ENCODE measurements at places on chromosomes 6 and 20.

DNA sequence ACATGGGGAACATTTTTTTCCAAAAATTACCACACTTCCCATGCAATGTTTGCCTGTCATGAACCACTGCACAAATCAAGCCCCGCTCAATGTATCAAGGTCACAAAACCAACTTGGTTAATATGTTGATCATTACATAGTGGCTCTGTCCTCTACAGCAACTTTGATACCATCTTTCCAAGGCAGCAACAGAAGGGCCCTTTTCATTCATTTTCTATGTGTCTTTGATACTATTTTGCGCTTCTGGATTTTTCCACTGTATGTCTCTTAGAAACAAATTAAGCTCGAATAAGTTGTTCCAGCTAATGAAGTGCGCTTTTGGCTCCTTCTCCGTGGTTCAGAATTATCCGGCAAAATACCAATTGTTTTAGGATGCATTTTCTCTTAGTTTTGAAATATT is 1.5 kb downstream of the ZHX3 start:
- no peak for DNase-seq

DNA sequence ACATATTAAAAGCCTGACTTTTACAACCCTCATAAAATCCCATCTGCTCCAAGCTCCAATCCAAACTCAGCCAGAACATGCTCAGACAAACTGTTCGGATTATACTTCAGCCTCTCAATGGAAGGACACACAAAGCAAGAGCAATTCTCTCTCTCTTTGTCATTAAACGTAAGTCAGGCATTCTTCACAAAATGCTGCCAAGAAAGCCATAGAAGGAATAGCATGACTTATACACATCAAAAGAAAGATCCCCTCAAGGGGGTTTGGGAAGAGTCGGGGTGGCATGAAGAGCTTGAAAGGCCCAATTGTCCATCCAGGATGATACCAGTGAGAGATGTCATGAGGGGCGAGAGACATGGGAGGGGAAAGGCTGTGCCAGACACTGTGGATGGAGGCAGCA is 268.9 kb downstream of the PREX1 start:
- DNase-seq: no peak

DNA sequence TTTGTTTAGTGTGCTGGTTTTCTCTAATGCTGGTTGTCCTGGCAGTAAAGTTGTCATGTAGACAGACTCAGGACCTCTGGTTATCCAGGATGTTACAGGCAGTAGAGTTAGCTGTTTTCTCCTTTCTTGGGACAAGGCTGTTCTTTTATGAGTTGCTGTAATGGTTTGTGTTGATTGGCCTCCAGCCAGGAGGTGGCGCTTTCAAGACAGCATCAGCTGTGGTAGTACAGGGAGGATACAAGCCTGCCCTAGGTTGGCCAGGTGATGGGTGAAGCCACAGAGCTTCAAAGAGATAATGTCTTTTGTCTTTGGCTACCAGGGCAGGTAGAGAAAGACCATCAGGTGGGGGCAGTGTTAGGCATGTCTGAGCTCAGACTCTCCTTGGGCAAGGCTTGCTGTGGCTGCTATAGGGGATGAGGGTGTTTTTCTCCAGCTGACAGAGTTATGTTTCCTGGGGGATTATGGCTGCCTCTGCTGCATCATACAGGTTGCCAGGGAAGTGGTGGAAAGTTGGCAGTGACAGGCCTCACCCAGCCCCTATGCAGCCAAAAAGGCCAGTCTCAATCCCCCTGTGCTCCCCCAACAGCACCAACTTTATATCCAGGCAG is 127.2 kb upstream of the TAB2 start:
- DNase-seq: no peak

DNA sequence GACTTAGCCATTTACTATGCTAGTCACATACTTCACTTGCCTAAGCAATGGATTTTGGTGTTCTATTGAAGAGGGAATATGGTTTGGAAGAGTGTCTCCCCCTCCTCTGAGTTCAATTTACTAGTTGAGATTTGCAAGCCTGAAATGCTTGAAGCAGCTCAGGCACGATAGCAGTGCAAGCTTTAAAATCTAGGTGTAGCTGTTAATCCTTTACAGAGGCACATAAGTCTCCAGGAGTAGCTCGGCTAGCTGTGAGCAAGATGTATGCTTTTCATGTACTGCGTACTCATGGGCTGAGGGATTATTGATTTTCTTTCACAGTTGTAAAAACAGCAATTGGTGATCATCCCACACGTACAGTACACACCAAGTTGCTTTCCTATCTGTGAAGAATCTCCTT is 726 bp downstream of the FLRT3 start:
- DNase-seq: peak; percentile 24

DNA sequence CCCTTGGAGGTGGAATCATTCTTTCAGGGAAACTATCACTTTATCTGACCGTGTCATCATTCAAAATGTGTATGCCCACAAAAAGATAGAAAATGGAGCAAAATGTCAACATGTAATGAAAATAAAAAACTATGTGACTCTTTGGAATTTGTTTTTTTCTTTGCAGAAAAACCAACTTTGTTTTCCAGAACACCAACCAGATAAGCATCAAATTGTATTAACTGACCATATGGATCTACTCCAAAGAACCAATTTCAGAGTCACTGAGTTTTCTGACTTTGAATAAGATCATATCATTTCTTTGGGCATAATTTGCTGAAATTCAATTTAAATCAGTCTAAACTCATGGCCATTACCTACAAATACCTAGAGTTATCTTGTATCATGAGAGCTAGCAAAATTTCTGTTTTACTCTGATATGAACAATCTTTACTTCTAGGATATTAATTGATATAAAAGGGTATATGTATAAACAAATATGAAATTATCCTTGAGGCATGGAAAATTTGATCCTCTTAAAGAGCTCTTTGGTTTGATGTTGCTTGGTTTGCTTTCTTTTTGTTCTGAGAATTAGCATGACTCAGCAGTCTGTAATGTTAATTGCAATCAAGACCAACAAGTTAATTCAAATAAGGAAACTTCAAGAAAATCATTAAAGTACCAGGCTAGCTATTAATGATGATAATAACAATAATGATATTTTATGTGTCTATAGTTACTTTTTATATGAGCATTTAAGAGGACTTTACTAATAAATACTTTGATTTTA is 444.4 kb upstream of the MARCKS start:
- DNase-seq: no peak

GRCh38 chr6:149261364-149262040 is 56.0 kb upstream of the TAB2 start:
- DNase-seq: no peak

- DNase-seq: no peak
Observed at GRCh38 chr6:51462896-51463295, 624.5 kb downstream of the PKHD1 start.

DNA sequence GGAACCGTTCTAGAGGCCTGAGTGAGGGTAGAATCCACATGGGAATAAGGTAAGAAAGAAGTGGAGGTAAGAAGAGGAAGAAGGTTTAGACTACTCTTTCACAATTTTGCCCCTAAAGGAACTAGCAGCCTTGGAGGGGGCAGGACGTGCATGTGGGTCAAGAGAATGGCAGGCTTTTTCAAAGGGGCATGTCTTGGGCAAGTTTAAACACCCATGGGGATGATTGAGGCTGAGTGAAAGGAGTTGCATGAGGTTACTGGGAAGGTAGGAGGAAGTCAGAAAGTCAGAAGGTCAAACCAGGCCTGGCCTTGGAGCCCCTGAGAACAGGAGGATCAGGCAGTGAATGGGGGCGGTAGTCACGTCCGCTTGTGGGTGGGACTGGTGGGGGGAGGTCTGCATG is 10.2 kb downstream of the ADA start:
- no peak for DNase-seq

DNA sequence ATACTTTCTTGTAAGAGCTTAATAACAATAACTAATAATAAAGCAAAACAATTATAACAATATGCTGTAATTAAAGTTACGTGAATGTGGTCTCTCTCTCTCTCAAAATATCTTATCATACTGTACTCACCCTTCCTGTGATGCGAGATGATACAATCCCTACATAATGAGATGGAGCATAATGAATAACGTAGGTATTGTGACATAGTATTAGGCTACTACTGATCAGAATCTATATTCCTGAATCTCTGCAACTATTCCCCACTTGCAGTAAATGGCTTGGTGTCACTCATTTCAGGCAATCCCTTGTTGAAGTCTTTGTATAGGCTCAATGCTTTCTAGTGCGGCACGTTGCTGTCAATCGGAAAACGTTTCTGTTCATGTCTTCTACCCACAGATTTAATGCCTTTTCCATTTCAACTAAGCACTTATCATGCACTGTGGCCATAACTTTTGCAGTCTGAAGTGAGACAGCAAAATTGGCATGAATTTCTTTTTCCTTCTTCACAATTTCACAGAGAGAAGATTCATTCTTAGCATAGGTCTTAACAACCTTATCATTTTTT is 32.3 kb downstream of the MOXD1 start:
- DNase-seq: no peak

- DNase-seq: no peak
Observed at GRCh38 chr6:132725947-132726607, 12.2 kb upstream of the VNN1 start.

Measured in HS-27A (cell line).